ENCODE measurements at places on chromosomes 1 and 21. TPM values are rescaled to one million over a fixed set of nuclear protein-coding genes. Genes with fewer than 3 reads are reported as not detected.

Gene ST6GALNAC5
- 45.6 TPM for total RNA-seq

Gene RPTN
- total RNA-seq = not detected

DNA sequence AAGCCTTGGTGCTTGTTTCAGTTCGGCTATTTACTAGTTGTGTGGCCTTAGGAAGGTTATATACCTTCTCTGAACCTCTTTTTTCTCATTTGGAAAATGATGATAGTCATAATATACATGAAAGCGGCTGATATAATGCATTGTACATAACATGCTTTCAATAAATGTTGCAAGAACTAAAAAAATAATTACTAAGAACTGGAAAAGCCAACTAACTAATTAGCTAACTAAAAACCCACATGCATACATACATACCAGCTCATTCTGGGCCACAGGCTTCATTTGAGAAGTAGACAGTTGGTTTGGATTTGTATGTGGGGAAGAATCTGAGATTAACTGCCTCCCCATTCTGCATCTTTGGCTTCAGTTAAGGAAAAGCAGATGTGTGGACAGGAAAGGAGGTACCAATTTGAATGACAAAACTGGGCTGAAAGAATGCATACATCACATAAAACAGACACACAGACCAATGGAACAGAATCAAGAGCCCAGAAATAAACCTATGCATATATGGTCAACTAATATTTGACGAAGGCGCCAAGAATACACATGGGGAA lies 217.9 kb downstream of the TM2D1 start:
- DNase-seq = no peak
- no peak overlapping the region for H3K27ac ChIP-seq
- H3K4me3 ChIP-seq = no peak overlapping the region
- no peaks in the 10 kb centered on the region for H3K27me3 ChIP-seq

DNA sequence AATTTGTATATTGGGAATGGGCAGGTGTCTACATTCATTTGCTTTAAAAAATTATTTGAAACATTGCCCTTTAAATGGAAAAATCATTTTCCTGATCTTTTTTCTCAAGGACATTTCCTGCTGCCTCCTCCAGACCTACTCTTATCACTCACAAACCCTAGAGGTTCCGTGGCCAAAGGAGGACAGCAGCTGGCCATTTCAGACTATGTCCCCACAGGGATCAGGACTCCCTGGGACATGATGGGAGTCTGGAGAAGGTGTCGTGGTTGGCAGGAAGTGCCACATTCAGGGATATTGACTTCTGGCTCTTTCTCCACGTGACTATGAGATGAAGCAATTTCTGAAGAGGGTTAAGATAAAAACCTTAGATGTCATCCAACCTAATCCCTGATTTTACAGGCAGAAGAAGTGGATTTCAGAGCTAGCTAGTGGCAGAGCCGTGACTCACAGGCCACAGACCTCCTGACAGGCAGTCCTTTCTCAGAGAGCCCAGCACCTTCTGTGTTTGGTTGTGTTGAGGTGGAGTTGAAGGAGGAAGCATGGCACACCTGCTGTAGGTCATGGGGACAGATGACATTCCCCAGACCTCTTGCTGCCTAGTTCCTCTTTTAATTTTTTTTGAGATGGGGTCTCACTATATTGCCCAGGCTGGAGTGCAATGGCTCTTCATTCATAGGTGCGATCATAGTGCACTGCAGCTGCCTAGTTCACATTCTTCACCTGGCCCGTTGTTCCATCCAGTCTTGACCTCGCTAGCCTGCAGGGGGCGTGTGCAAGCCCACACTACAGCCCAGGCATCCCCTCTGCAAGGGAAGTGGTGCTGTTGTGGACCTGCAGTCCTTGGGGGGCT lies 25.5 kb upstream of the IL10 start:
- H3K27ac ChIP-seq = peak overlapping the region; percentile 96
- H3K27me3 ChIP-seq = no peaks in the 10 kb centered on the region
- H3K4me1 ChIP-seq = peaks cover 14% of the 10 kb centered on the region
- no peak overlapping the region for H3K4me3 ChIP-seq

DNA sequence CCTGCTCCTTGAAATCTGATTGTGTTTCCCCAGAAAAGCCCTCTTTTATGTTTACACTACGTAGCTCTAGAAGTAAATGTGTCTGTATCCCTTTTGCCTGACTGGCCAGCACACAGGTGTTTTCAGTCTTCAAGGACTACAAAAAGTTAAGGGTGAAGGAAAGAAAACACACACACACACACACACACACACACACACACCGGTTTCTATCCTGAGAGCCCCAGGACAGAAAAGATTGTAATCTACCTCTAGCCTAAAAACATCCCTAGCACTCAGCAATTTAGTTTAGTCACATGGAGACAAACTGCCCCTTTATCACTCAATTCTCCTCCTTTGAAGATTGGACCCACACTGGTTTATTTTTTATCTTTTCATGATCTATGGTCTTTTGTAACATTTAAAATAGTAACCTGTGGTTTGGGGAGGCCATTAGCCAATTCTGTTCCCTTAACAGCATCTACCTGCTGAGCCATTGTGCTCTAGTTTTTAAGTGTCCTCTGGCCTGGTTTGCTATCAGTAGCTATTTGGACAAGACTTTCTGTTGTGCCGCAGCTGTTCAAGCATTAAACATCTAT lies 15.8 kb upstream of the TRIM45 start:
- no peaks in the 10 kb centered on the region for H3K36me3 ChIP-seq
- no peak overlapping the region for H3K27ac ChIP-seq
- H3K4me3 ChIP-seq = no peak overlapping the region
- DNase-seq = no peak
- H3K4me1 ChIP-seq = peaks cover 24% of the 10 kb centered on the region

Gene CAPN8
- not detected for total RNA-seq

DNA sequence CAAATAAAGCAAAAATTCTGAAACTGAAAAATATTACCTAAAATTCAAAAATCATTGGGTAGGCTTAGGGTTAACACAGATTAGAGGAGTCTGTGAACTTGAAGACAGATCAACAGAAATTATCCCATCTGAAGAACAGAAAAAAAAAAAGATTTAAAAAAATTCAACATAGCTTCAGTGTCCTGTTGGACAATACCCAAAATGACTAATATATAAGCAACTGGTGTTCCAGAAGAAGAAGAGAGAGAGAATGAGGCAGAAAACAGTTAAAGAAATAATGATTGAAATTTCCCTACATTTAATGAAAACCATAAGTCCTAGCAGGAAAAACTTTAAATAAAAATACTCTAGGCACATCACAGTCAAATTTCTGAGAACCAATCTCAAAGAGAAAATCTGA lies 31.5 kb downstream of the TMCO1 start:
- peaks cover 5% of the 10 kb centered on the region for H3K4me1 ChIP-seq
- H3K4me3 ChIP-seq = no peak overlapping the region
- H3K36me3 ChIP-seq = peaks cover 9% of the 10 kb centered on the region

- peaks cover 28% of the 10 kb centered on the region for H3K4me1 ChIP-seq
- no peaks in the 10 kb centered on the region for H3K36me3 ChIP-seq
- H3K27me3 ChIP-seq = no peaks in the 10 kb centered on the region
- DNase-seq = no peak
- H3K27ac ChIP-seq = no peak overlapping the region
These were observed 126.7 kb downstream of the NR5A2 start for GRCh38 chr1:200154069-200154767.

- H3K27ac ChIP-seq = peak overlapping the region; percentile 53
- no peak for DNase-seq
- H3K4me3 ChIP-seq = peak overlapping the region; percentile 35
- peaks cover 61% of the 10 kb centered on the region for H3K4me1 ChIP-seq
These were observed 20.6 kb downstream of the SLC2A1 start for GRCh38 chr1:42937836-42938644.

Gene CDC42
- total RNA-seq = 192 TPM

Gene SLAMF8
- total RNA-seq = not detected
